ENCODE measurements at places on chromosomes 7 and 10.

DNA sequence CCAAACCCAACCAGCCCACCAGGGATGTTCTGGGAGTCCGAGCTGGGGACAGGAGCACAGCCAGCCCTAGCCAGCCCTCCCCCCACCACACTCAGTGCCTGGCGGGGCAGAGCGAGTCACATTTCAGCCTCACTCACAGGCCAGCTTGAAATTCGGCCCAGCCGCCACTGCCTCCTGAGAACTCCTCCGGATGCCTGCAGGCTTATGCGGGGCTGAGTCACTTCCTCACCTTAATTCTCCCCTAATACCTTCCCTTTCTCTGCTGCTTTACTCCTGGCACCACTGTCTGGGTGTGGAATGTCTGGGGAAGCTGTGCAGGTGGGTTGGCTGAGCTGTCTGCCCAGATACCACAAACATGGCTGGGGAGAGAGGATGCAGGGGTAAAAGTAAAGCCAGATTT is 22.6 kb upstream of the DLG5 start:
- peak; percentile 57 for DNase-seq

DNA sequence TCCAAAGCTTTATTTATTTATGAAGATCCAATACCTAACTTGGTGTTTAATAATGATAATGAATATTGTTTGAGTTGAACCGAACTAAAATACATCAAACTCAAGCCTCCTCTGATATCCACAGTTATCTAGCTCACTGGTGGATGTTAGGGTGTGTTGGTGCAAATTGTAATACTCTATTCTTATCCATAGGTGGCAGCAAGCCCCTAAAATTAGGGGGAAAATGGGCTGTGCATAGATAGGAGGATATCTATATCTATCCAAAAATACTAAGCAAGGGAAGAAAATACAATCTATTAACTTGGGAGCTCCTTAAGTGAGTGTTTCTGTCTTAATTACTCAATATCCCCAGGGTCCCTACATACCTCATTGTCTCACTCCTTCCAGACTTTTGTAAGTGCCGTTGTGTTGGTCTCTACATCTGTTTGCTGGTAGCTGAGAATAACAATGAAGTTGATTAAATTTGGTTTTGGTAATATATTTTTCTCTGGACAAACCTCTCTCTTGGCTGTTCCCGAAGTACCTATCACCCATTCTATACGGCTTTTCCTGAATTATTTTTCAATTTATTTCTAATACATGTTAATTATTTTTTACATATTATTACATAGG is 55.0 kb upstream of the VWDE start:
- peak; percentile 27 for DNase-seq

DNA sequence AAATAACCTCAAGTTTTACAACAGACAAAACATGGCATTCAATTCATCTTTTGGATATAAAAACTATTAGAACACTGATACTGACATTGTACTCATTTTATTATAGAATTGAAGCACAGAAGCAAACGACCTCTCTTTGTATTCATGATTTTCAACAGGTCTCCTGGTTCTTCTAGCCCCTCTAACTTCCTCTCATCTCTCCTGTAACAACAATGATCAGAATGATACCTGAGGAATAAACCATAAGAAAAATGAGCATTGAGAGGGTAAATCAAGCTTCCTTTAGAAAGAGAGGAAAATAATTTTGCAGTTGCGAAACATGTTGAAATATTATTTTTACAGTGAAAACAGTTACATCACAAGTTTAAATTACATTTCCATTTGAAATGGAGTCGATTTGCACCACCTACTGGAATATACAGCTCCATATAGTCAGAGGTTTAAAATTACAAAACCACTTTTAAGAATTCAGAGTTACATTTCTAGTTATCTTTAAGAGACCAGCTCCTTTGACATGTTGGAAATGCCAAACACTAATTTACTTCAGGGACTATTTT is 17.5 kb upstream of the TEX36 start:
- peak; percentile 49 for DNase-seq

DNA sequence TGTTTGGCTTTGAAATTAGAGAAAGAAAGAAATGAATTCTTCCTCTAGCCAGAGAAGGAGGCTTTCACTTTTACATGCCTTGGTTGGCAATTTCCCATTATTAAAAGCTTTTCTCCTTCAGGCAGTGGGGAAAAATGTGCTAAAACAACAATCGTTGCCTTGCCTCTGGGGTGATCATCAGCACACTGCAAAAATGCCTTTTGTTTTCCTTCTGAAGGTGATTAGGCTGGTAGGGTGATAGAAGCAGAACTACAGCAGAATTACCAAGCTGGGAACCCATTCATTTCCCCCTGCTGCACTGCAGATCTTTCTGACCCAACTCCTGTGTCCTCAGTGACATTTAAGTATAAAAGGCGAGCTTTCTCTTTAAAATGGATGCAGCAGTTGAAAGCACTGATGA is 22.2 kb downstream of the ANK3 start:
- peak; percentile 21 for DNase-seq

- DNase-seq, result no peak
Measured at GRCh38 chr10:93921338-93921737, 27.6 kb downstream of the SLC35G1 start.

DNA sequence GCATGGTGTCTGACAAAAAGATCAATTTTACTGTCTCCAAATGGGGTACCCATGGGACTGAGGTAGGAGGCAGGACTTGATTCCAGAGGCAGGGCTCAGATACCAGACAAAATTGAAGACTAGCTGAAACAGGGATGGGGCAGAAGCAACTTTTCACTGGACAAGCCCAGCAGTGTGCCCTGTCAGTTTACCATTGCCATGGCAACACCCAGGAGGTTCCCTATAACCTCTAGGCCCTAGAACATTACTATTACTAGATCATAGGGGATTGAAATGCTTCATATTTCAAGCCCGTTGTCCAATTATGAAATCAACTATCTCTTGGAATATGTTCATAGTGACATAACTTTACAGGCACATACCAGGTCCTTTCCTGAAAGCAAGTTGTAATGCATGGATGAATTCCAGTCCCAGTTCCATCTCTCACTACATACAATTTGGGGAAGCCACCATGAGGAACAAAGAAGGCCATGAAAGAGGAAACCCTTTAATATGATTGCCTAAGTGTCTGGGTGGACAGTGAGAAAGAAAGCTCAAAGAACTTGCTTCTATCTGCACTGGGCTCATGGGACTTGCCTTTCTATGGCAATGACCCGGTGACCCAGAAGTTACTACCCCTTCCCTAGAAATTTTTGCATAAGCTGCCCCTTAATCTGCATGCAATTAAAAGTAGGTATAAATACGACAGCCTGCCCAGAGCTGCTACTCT is 557.9 kb downstream of the KCNMA1 start:
- no peak for DNase-seq

- DNase-seq, result peak; percentile 60
Measured at GRCh38 chr7:44824894-44825526, 22.9 kb downstream of the H2AZ2 start.
